NCI-H1694 (cell line): ENCODE measurements at places on chromosomes 11 and 22.

- DNase-seq = no peak
Measured at GRCh38 chr11:105492010-105492409, 117.9 kb upstream of the GRIA4 start.

GRCh38 chr11:74417379-74417804, 19.2 kb upstream of the PGM2L1 start:
- DNase-seq = no peak

GRCh38 chr11:67276781-67277230, 10.5 kb downstream of the GRK2 start:
- peak; percentile 9 for DNase-seq

DNA sequence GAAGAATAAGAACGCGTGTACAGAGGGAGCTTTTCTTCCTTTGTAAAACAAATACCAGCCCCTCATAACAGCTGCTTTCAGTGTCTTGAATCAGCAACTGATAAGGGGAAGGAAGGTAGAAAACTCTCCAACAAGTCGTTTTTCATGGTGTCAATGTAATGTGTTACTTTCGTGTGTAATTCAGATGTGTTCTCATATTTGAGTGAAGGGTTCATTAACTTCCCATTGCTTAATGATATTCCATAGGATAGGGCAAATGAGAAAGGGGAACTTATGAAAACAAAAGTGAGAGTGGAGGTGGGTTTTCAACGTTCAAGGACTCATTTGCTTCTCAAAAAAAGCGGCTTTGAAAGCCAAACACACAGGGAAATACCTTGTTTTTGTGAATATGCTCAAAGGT, 452.1 kb downstream of the NTM start:
- DNase-seq = no peak

- no peak for DNase-seq
Measured at GRCh38 chr11:2691355-2691761, 8.4 kb downstream of the KCNQ1OT1 start.

- DNase-seq = no peak
Measured at GRCh38 chr11:35261197-35261596, 122.2 kb downstream of the CD44 start.

GRCh38 chr22:38338772-38339379, 21.6 kb upstream of the CSNK1E start:
- DNase-seq = no peak
